ENCODE measurements at places on chromosomes 13 and 19. TPM values are rescaled to one million over a fixed set of nuclear protein-coding genes. Genes with fewer than 3 reads are reported as not detected.

The ADM5 gene
- total RNA-seq: 6.2 TPM

The PLIN4 gene
- not detected for total RNA-seq

The CRTC1 gene
- total RNA-seq: 4.5 TPM

The CD177 gene
- total RNA-seq: not detected

The ANGPTL8 gene
- total RNA-seq: not detected

The SSC5D gene
- total RNA-seq: 0.70 TPM

The GET3 gene
- 52.2 TPM for total RNA-seq

The UPF1 gene
- 87.6 TPM for total RNA-seq

The KLK7 gene
- total RNA-seq: not detected

The SHANK1 gene
- 0.25 TPM for total RNA-seq

The AKT2 gene
- 139 TPM for total RNA-seq

The PSG1 gene
- total RNA-seq: not detected

The HSD11B1L gene
- total RNA-seq: 2.7 TPM

The ELSPBP1 gene
- total RNA-seq: not detected

The KCNJ14 gene
- total RNA-seq: 1.3 TPM

The SPACA4 gene
- not detected for total RNA-seq

The TNNI3 gene
- total RNA-seq: not detected

The F10 gene
- not detected for total RNA-seq

The S1PR4 gene
- 51.9 TPM for total RNA-seq

The ZNF471 gene
- 0.27 TPM for total RNA-seq

The DIAPH3 gene
- 23.0 TPM for total RNA-seq

The NCCRP1 gene
- total RNA-seq: not detected

The FFAR2 gene
- not detected for total RNA-seq

The TFPT gene
- total RNA-seq: 27.7 TPM

The RASGRP4 gene
- 1.4 TPM for total RNA-seq

The KCNN1 gene
- 1.7 TPM for total RNA-seq

The HIF3A gene
- not detected for total RNA-seq

The SIGLEC5 gene
- total RNA-seq: not detected

The CEACAM7 gene
- total RNA-seq: not detected
